Activated CD8-positive, alpha-beta memory T cell treated with anti-CD3 and anti-CD28 coated beads for 1 hour (primary cell): ENCODE measurements at places on chromosomes 16 and 17.

GRCh38 chr16:51049678-51050376, 101.2 kb downstream of the SALL1 start:
- DNase-seq: no peak

DNA sequence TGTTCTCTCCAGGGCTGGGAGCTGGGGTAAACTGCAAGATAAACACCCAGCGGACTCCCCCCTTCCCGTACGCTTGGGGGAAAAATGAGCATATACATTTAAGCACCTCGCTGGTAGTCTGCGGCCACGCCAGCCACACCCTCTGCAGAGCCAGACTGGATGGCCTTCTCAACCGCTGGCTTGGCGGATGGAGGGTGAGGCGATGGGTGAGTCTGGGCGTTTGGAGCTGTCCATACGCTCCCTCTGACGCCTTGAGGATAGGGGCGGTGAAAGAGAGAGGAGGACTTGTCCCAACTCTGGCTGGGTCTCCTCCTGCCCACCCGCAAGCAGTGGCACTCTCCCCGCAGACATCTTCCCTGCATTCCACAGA, 1.0 kb downstream of the ITGA3 start:
- no peak for DNase-seq

DNA sequence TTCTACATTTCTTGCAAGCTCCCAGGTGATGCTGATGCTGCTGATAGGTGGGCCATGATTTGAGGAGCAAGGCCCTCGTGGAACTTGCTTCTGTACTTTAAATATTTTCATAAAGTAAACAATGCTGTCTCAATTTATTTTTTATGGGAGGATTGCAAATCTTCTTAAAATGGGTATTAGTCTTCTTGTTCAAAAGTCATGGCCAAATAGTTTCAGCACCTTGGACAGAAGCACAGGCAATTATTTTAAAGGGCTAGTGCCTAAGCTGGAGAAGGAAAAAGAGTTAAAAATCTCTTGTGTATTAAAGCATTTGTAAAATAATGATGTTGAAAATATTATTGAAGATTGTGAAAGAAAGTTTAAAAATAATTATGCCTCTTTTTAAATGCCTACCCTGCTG, 50.5 kb downstream of the GPR139 start:
- DNase-seq: no peak

- DNase-seq: no peak
Measured at GRCh38 chr17:49910094-49910857, 58.7 kb upstream of the DLX4 start.

DNA sequence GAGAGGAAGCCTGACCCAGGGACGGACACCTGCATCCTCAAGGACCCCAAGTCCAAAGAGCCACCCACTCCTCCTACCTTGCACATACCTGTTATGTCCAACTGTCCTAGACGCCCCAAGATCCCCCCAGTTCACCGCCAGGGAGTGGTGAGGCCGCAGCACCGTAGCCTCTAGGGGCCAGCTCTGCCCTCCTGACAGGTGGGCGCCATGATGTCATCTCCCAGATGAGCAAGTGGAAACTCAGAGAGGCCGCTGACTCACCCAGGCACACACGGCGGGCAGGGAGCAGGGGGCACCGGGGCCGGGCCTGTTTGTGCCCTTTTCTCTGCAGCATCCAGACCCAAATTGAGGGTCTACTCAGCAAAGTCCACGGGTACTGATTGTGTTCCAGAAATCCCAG, 4.8 kb upstream of the ZNF469 start:
- no peak for DNase-seq

DNA sequence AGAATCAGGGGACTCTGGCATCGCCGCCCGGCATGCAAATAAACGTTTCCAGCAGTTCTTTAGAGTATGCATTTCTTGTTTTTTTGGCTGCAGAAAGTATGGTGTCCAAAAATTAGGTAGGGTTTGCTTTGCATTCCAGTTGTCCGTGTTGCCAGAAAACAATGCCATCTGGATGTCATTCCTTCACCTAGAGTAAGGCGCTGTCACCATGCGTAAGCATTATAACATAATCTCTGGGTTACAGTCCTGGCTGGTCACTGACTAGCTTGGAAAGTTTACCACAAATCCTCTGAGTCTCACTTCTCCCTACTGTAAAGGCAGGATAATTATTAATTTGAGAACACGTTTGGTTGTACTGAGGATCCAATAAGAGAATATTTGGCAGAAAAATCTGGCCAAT, 457.7 kb downstream of the XYLT1 start:
- DNase-seq: no peak

GRCh38 chr17:75504347-75505151, 10.8 kb downstream of the CASKIN2 start:
- no peak for DNase-seq

GRCh38 chr16:50957056-50957455, 194.0 kb downstream of the SALL1 start:
- DNase-seq: no peak

DNA sequence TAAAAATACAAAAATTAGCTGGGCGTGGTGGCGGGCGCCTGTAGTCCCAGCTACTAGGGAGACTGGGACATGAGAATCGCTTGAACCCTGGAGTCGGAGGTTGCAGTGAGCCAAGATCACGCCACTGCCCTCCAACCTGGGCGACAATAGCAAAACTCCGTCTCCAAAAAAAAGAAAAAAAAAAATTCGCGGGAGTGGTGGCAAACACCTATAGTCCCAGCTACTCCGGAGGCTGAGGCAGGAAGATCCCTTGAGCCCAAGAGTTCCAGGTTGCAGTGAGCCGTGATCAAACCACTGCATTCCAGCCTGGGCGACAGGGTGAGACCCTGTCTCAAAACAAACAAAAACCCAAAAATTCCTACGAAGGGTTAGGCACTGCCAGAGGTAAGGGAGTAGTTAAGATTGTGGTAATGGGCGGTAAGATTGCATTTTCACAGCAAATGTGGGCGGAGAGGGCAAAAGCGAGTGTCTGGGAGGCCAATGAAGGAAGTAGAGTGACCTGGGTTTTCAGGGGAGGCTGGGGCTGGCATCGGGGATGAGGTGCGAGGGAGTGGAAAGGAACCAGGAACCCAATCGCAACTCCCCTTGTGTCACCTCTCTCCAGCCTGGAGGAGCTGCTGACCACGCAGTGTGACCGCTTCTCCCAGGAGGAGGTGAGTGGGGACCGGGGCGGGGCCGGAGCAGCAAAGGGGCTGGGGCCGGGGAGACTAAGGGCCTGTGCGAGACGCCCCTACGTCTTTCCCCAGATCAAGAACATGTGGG, 2.6 kb downstream of the MYL11 start:
- no peak for DNase-seq

- DNase-seq: peak; percentile 43
Measured at GRCh38 chr17:42101513-42102292, 3.4 kb upstream of the ZNF385C start.

GRCh38 chr17:79914813-79915740, 75.8 kb upstream of the CBX4 start:
- no peak for DNase-seq

GRCh38 chr17:1640329-1641064, 5.0 kb downstream of the SCARF1 start:
- DNase-seq: no peak

GRCh38 chr17:82049521-82049971, 2.1 kb downstream of the RFNG start:
- DNase-seq: no peak

- no peak for DNase-seq
Measured at GRCh38 chr16:87947356-87948118, 3.7 kb upstream of the BANP start.

- DNase-seq: no peak
Measured at GRCh38 chr16:54417384-54417783, 130.8 kb upstream of the IRX3 start.

DNA sequence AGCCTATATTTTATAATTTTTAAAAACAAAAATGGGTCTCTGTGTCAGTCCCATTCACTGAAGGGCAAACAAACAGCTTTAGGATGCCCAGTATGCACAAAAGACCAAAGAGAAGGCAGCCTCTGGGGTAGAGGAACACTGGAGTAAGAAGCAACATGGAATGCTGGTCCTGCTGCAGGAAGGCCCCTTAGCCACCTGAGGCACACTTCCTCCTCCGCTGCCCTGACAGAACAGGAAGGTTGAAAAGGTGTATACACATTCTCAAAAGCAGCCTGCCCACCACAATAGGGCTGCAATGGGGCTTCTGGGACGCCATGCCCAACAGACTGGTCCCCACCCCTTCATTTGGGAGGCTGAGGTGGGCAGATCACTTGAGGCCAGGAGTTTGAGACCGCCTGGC, 19.5 kb downstream of the TOM1L2 start:
- no peak for DNase-seq

GRCh38 chr17:57277923-57278604, 21.7 kb downstream of the MSI2 start:
- DNase-seq: no peak

DNA sequence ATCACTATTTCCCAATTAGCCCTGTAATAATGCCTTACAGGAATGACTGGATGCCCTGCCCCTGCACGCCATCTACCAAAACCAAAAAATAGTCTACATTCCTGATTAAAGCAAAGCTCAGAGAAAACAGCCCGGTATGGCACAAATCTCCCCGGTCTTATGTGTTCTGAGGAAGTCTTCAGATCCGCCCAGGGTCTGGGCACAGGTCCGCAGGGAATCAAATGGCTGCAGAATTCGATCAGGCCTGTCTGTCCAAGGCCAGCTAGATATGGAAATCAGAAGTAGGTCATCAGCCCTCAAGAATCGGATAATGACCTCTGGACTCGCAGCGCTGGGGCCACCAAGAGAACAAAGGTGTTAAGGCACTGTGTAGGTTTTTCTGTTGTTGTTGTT, 171.0 kb downstream of the ZFHX3 start:
- no peak for DNase-seq

GRCh38 chr17:72424505-72425117, 303.8 kb downstream of the SOX9 start:
- DNase-seq: no peak

DNA sequence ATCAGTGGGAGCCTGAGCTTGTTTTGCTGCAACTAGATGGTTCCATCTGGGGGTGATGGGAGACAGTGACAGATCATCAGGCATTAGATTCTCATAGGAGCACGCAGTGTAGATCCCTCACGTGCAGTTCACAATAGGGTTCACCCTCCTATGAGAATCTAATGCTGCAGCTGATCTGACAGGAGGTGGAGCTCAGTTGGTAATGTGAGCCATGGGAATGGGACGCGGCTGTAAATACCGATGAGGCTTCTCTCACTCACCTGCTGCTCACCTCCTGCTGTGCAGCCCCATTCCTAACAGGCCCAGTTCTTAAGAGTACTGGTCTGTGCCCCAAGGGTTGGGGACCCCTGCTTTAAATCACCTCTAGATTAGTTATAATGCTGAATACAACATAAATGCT, 137.5 kb upstream of the PLEKHM1 start:
- no peak for DNase-seq

DNA sequence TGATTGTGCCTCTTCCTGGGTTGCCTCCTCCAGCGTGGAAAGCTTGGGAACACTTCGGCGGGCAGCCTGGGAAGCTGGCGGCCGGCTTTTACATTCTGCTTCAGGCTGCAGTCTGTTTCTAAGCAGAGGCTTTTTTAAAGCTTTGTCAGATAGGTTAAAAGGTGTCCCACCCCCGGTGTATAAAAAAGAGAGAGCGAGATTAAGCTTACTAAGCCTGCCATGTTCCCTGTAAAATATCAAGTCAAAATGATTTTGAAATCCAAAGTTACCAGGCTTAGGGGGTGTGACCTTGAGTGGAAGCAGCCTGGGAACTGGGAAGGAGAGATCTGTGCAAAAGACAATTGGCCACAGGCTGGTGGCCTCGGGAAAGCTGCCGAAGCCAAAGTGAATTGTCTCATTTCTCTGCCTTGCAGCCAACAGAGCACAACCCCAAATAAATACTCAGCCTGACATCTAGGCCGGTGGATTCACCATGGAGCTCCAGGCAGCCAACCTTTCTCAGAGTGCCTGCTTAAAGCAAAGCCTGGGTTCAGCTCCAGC, 254.5 kb downstream of the FTO start:
- DNase-seq: no peak

DNA sequence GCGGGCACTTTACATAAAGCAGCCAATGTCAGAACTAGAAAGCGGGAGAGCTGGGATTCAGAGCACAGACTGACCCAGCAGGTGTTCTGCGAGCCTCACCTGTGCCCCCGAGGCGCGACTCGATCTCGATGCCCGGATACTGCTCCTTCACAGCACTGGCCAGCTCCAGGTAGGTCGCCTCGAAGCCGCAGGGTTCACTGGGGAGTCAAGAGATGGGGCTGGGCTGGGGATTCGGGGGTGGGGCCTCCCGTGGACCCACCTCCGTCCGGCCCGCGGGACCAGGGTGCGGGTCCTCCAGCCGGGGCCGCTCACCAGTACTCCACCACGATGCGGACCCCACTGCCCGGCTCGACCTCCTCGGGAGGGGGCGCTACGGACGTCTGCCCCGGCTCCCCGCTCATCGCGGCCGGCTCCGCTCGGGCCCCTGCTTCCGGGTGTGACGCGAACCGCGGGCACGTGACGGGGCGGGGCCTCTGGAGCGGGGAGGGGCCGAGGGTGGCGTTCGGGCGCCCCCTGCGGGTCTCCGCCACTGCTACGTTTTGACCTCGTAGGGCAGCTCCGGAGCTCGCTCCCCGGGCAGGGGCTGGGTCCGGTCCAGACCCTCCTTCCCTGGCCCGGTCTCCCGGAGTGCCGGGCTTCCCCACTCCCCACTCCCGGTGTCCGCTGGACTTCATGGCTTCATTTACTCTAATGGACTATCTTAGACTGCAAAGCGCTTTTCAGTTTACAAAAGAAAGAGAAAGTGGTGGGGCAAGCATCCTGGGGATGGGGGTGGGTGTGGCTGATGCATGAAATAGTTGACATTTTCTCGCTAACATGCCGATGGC, at the start of gene MIEN1:
Gene MIEN1 (minus strand): TSS at position 438 of the 827 bp plus-strand sequence. CDS start 37 bp downstream, at position 401.
- peak; percentile 75 for DNase-seq

GRCh38 chr17:2244545-2245525, 58.8 kb downstream of the SMG6 start:
- DNase-seq: peak; percentile 71

GRCh38 chr16:80028581-80029380, 428.2 kb upstream of the MAF start:
- no peak for DNase-seq
